Stimulated activated CD8-positive, alpha-beta memory T cell treated with anti-CD3 and anti-CD28 coated beads, Interleukin-4, amount 100 ng/mL, for 4 hours (primary cell): ENCODE measurements at places on chromosomes 5 and 9.

- DNase-seq = no peak
Observed at GRCh38 chr9:8183618-8184017, 384.0 kb upstream of the DMAC1 start.

DNA sequence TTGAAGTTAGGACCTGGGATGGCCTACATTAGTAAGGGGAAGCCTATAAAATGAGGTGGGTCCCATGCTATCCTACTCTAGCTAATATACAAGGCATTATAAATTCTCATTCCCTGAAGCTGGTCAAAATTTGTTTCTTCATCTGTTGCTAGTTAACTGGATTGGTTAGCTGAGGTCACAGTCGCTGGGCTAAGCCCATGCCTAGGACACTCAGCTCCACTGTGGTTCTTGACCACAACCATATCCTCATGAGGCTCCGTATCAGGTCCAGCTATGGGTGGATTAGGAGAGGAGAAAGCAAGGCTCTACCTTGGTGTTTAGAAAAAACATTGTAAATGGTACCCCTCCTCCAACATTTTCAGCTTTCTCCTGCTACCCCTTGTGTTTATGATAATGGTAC is 52.8 kb upstream of the RAI14 start:
- no peak for DNase-seq

DNA sequence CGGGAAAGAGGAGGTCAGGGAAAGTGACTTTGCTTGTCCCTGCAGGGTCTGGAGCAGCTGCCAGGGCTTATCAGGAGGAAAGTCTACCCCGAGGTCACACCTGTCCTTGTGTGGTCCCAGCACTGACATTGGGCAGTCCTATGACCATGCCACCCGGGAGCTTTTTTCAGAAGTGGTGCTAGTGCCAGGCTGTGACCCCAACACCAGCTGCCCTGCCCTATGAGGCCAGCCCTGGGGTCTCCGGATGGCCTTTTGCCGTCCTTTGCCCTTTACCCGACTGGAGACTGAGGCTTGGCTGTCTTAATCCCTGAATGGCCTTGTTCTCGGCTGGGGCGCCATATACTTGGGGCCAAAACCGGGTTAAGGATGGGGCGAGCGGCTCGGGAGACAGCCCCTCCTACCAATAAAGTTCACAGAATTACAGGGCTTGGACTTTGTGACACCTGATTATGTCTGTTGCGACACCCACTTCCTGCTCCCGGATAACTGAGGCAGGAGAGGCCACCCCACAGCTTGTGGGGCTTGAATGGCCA is 22.2 kb upstream of the SLC9A3 start:
- DNase-seq = no peak

GRCh38 chr5:32369542-32370155 is 56.9 kb upstream of the MTMR12 start:
- no peak for DNase-seq

DNA sequence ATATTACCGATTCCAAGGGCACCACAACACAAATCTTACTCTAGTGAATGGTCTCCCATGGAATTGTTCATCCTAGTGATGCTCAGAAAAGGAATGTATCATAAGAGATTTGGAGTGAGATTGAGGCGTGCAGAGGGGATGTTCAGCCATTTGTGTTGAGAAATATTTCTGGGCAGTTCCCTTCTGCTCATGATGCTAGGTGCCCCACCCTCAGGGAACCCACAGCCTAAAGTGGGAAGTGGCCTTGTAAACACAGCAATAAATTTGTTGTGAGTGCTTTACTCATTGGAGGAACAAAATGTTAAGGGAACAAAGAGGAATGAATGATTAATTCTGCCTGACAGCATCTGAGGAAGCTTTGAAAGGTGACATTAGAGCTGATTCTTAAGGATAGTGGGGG is 129.9 kb downstream of the TLE4 start:
- DNase-seq = no peak

DNA sequence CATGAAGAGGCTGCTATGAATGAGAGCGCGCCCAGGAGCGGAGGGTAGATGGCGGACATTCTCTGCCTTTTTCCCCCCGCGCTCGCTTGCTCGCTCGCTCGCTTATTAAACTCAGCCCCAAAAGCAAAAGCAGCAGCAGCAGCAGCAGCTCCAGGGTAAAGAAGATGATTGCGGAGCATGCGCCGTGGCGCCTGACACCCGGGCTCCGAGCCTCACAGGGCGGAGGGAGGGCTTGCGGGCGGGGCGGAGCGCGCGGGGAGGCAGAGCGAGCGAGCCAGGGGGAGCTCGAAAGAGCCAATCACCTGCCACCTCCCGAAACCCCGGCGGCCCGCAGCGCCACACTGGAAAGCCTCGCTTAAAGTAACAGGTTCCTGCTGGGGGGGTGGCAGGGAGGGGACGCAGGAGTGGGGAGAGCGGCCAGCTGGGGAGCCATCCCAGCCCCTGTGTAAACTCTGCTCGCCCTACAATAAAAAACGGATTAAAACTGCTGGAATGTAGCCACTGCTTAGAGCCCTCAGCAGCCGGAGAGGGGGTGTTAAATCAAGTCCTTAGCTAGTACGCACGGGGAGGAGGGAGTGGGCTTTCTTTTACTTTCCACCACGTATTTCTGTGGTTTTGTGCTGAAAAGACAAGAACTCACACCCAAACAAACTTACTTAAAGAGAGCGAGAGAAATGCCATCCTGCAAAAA is at the start of gene MLLT3:
TSS of gene MLLT3 (minus strand) at position 170 of the 691 bp plus-strand sequence.
- peak; percentile 92 for DNase-seq

DNA sequence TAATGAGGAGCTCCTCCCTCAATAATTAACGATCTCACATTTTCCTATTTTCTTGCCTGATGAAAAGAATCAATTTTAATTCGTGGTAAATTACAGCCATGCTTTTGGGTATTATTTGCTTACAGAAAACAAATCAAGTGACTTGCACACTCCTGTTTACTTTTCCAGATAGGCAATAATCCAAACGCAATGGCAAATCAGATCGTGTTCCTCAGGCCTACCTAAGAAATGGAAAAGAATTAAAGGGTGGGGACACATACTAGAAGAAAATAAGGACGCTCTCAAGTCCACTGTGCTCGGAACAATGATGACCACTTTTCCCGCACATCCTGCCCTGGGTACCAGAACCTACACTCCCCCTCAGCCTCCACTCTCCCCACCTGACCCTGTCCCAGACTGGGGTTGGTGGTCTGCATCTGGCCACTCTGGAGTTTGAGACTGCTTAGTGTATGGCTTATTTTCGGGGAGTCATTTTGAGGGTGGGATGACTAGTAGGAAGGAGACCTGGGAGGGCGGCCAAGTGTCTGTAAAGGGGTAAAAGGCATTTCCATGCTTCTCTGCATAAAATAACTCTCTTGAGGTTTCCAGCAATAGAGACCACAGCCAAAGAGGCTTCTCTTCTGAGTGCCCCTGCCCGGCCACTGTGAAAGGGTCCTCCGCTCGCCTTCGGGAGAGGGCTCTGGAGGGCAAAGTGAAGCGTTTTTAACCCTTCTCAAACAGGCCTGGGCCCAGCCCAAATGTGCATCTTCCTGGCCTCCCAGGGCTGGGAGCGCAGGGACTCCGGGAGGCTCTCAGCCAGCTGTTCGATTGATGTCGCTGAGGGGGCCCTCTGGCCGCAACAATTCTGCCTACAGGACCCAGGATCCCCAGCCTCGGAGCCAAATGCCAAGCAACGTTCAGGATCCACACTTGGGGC is 4.5 kb upstream of the OTP start:
- no peak for DNase-seq

DNA sequence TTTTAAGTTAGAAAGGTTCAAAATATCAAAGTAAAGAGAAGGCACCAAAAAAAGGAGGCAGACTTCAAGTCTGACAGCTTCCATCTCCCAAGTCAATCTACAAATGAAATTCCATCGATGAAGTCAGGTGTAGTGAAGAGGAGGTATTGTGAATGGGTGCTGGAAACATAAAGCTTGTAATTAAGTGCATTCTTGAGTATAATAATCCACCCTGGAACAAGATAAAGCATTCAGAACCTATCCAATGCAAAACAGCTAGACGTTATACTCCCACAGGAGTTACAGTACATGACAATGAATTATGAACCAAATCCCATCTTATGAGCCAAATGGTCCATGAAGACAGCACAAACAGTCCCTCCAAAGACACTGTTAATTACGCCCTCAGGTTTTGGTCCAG is 22.3 kb downstream of the BNC2 start:
- no peak for DNase-seq

DNA sequence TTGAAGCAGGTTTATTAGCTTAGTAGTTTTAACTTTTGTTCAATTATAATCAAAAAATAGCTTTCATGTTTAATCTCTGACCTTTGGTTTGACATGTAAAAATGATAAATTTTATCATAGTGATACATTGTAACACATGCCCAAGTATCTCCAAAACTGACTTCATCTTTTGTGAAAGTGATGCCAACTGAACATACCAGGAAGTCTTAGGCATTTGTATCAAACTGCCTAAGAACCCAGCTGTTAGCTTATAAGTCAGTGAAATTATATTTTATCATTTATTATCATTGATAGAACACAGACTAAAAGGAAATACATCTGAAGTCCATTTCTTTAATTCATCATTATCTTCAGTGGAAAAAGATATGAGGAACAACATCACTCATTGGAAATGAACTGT is 39.1 kb downstream of the NIPBL start:
- no peak for DNase-seq

DNA sequence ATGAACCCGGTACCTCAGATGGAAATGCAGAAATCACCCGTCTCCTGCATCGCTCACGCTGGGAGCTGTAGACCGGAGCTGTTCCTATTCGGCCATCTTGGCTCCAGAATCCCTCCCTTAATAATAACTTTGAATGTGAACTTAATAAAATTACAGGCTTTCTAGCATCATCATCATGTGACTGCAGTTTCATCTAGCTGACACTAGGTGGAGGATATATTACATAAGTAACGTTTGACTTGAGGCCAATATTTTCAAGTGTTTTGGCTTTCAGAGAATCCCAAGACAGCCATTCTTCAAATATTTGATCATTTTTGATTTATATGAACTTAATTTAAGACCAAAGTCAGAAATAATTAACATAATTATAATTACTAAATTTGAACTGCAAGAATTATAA is 474.9 kb upstream of the CDH10 start:
- DNase-seq = no peak

- no peak for DNase-seq
Observed at GRCh38 chr9:23621924-23622323, 204.1 kb downstream of the ELAVL2 start.

GRCh38 chr9:106733828-106734380 is 129.1 kb upstream of the ZNF462 start:
- no peak for DNase-seq

DNA sequence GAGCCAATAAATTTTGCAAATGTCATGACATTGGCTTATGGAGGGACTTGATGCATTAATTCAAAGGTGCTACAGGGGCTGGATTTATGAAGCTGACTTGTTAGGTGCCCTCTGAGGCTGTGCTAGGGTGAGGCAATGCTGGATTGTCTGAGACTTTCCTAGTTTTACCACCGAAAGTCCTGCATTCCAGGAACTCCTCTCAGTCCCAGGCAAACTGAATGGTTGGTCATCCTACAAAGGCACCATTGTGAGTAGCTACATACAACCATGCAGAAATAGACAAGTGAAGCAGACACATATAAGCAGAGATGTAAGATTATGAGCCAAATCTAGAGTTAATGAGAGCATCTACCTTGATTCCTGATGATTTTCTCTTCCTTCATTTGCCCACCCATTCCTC is 95.3 kb downstream of the LIX1 start:
- DNase-seq = no peak

- DNase-seq = no peak
Observed at GRCh38 chr9:4665357-4665756, 923 bp downstream of the SPATA6L start.

DNA sequence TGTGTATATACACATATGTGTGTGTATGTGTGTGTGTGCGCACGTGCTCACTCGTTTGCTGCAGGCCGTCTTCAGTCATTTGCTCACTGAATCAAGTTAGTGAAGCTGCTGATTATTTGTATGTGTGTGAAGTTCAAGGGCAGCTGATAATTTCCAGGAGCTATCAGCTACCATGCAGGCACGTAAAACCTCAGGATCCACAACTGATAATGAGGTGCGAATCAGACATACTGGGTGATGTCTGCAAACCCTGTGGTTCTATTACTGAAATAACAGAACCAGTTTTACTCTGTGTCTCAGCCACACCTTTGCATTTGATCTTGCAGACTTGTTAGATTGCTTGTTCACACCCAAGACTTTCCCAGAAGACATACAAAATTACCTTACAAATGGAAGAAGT is 257.6 kb downstream of the TAF11L14 start:
- no peak for DNase-seq

GRCh38 chr5:171703146-171703545 is 82.5 kb upstream of the SMIM23 start:
- DNase-seq = no peak

DNA sequence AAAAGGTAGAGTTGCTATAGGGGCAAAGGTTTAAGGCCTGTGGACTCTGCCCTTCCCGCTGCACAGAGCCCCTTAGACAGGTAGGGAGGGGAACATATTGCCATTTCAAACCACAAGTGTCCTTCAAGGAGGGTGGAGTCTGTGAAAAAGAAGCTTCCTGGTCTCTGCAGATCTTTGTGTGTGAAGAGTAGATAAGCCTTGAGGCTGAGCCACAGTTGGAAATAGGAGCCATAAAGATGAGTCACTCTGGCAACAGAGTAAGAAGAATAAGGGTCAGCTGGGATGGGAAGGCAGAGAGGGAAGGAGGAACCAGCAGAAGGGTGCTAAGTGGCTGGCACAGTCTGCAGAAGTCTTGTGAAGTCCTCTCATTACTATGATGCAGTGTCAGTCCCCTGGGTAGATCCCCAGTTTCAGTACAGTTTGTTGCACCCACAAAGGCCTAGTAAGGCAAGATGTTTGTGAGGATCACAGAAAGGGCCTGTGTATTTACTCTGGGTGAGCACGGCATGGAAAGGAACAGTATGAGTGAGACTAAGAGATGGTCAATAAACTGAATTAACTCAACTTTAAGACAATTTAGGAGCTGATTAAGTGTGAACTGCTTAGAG is 18.1 kb downstream of the GRXCR2 start:
- DNase-seq = no peak

- DNase-seq = no peak
Observed at GRCh38 chr5:167769846-167770413, 521.5 kb upstream of the WWC1 start.

GRCh38 chr9:88988796-88989641 is 2.2 kb upstream of the S1PR3 start:
- DNase-seq = no peak

DNA sequence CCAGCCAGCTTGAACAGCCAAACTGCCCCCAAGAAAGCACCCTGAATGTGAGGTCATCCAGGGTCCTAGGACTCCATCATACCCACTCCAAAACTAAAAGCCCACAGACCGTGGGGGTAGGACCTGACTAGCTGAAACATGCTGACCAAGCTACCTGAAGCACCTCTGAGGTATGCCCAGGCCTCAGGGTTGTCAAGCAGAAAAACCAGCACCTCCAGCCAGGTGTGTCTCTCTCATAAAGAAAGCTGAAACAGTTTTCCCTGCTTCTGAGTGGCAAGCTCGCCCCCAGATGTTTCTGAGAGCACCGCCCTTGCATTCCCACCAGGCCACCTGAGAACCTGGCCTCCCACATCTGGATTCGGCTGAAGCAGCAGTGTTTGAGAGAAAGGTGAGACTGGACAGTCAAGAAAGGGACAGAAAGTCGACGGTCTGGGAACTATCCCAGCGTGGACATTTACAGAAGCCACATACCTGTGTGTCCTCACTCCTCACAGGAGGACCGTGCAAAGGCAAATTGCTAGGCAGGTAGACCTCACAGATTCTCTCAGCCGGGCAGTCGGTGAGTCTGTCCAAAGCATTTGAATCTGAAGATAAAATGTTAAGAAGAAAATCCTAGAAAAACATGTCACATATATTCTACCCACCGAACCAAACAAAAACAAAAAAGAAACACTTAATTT is 155.6 kb upstream of the RASEF start:
- no peak for DNase-seq

- DNase-seq = no peak
Observed at GRCh38 chr9:124358631-124359030, 56.6 kb downstream of the PSMB7 start.
